Hair follicle dermal papilla cell (primary cell): ENCODE measurements at places on chromosomes 3 and 15. TPM values are rescaled to one million over a fixed set of nuclear protein-coding genes. Genes with fewer than 3 reads are reported as not detected.

Gene BCHE
- 2.2 and 2.4 TPM in 2 replicates for total RNA-seq

Gene ZIC1
- 88.3 and 125 TPM in 2 replicates for total RNA-seq

Gene CAMKV
- total RNA-seq: not detected in 2 replicates

Gene FGD5
- 0.12 and 0.16 TPM in 2 replicates for total RNA-seq

Gene RAD54L2
- 23.6 and 29.2 TPM in 2 replicates for total RNA-seq

Gene ACKR2
- total RNA-seq: not detected in 2 replicates

Gene DGKG
- total RNA-seq: under 0.01 and 0.24 TPM in 2 replicates

Gene P2RY13
- total RNA-seq: not detected in 2 replicates

Gene POLR2H
- total RNA-seq: 35.4 and 42.9 TPM in 2 replicates

Gene SERINC4
- total RNA-seq: under 0.01 and 0.12 TPM in 2 replicates

Gene SPINK8
- total RNA-seq: not detected in 2 replicates

Gene ECE2
- not detected in 2 replicates for total RNA-seq

Gene NEK10
- 9.6 and 10.9 TPM in 2 replicates for total RNA-seq

Gene BCL2A1
- not detected in 2 replicates for total RNA-seq

Gene LTF
- total RNA-seq: under 0.01 TPM in 1 of 2 replicates, not detected in the other

Gene IQCB1
- total RNA-seq: 15.8 and 17.8 TPM in 2 replicates

Gene BOC
- 60.7 and 67.2 TPM in 2 replicates for total RNA-seq

Gene P2RY14
- total RNA-seq: 0.16 TPM in 1 of 2 replicates, not detected in the other

Gene ISL2
- 0.12 TPM in 1 of 2 replicates, not detected in the other for total RNA-seq

Gene ATP13A5
- total RNA-seq: not detected in 2 replicates

Gene GOLGA6C
- total RNA-seq: not detected in 2 replicates

Gene HHATL
- not detected in 2 replicates for total RNA-seq

Gene NECTIN3
- 123 and 136 TPM in 2 replicates for total RNA-seq

Gene KLHL6
- total RNA-seq: under 0.01 TPM in 1 of 2 replicates, not detected in the other

Gene SMAD6
- total RNA-seq: 19.3 and 30.0 TPM in 2 replicates

Gene GRAMD1C
- total RNA-seq: 1.7 and 2.4 TPM in 2 replicates

Gene SLC12A1
- total RNA-seq: not detected in 2 replicates

Gene PRTG
- 0.49 and 1.9 TPM in 2 replicates for total RNA-seq

Gene LRRN1
- under 0.01 and 0.12 TPM in 2 replicates for total RNA-seq

Gene TMCO5A
- not detected in 2 replicates for total RNA-seq

Gene P3H2
- 11.0 and 11.8 TPM in 2 replicates for total RNA-seq

Gene GPR62
- total RNA-seq: not detected in 2 replicates
